ENCODE measurements at places on chromosomes 1 and 21.

GRCh38 chr1:16175610-16176553 lies 20.0 kb upstream of the EPHA2 start:
- DNase-seq = no peak

DNA sequence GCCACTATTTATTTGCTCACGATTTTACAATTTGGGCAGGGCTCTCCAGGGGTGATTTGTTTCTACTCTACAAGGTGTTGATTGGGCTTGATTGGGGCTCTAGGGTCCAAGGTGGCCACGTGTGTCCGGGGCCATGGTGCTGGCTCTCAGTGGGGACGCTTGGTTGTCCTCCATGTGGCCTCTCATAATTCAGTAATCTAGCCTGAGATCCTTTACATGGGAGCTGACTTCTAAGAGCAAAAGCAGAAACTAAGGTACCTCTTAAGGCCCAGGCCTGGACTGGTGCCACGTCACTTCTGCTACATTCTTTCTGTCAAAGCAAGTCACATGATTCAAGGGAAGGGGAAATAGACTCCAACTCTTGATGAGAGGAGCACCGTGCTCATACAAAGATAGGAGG lies 8.1 kb upstream of the PSRC1 start:
- DNase-seq = no peak

- no peak for DNase-seq
Measured at GRCh38 chr1:198936371-198937083, 297.7 kb downstream of the PTPRC start.

- no peak for DNase-seq
Measured at GRCh38 chr1:91123773-91124172, 101.9 kb upstream of the ZNF644 start.

DNA sequence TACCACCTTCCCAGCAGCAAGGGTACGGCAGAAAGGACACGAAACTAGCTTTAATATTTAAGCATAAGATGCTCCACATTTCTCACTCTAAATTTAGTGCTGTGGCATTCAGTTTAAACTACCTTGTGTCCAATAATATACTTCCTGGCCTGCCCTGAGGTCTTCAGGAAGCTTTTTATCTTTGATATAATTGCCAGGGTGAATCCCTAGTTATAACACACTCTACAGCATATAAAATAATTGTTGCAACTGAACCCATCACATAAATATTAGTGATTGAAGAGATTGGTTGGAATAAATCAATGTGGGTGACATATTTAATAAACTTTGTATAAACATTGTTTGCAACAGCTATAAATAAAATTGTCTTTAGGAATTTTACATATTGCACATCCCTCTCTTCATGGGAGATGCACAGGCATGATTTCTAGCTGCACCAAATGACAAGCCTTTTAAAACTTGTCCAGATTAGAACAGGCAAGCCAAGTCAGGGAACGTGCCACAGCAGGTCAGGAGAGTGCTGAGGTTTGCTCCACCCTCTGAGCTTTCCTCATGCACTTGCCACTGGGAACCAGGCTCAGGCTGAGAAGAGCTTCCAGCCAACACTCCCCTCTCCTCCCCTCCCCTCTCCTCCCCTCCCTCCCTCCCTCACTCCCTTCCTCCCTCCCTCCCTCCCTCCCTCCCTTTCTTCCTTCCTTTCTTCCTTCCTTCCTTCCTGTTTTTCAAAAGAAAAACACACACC lies 623.2 kb upstream of the PKN2 start:
- no peak for DNase-seq

DNA sequence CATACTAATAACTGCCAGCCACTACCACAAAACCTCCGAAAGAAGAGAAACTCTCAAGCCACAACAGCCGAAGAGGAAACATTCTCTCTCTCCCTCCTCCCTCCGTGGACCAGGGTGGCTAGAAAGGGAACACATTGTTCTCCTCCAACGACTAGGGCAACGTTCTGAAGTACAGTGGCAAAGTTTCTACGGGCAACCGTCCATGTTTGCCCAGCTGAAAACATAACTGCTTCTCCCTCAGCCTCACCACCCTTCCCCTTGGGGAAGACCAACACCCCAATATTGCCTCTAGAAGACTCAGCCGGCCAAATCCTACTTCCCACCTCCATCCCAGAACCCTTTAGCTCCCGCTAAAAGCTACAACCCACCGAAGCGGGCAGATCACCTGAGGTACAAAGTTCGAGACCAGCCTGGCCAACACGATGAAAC lies 2.0 kb downstream of the GLUL start:
- peak; percentile 9 for DNase-seq

- no peak for DNase-seq
Measured at GRCh38 chr1:87243573-87243972, 85.1 kb upstream of the LMO4 start.

- no peak for DNase-seq
Measured at GRCh38 chr1:182101415-182102042, 40.0 kb upstream of the ZNF648 start.

Measured in activated CD4-positive, alpha-beta T cell treated with anti-CD3 and anti-CD28 coated beads, Interleukin-2, amount 10 ng/mL, durations not matched to agents 7 days and 5 days (primary cell).